Tibial artery (tissue), 4 donors: ENCODE measurements at places on chromosomes 7 and 10.

- DNase-seq, result no peak
Observed at GRCh38 chr10:14024329-14025202, 306.2 kb downstream of the FRMD4A start.

GRCh38 chr7:104990983-104991382, 23.0 kb upstream of the KMT2E start:
- DNase-seq, result no peak

DNA sequence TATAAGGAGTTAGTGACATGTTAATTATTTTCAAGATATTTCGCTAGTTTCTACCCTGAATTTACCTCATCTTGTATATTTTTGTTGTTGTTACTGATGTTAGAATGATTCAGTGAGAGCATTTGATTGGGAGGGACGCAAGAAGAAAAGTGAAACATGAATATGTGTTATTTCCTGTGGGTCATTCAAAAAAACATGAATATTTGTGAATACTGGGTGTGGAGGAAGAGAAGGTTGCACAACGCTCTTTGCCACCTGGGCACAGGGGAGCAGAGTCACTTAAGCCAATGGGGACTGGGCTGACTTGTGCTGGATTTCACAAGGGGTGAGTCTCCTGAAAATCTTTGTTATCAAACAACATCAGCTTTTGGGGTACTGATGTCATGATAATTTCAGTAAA, 39.5 kb downstream of the AGK start:
- DNase-seq, result no peak

DNA sequence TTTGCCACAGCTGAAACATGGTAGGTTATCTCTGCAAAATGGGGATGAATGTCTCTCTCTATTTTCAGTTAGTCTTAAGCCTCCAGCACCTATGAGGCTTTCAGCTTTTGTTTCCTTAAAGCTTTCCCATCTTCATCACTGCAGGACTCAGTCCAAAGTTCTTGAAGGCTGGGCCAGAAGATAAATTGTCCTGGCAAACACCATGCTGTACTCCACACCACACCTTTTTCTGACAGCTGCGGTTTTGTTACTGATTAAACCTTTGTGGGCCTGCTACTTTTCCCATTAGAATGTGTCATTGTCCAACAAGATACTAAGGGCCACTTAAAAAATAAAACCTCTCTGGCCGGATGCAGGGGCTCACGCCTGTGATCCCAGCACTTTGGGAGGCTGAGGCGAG, 87.2 kb upstream of the A1CF start:
- no peak for DNase-seq

DNA sequence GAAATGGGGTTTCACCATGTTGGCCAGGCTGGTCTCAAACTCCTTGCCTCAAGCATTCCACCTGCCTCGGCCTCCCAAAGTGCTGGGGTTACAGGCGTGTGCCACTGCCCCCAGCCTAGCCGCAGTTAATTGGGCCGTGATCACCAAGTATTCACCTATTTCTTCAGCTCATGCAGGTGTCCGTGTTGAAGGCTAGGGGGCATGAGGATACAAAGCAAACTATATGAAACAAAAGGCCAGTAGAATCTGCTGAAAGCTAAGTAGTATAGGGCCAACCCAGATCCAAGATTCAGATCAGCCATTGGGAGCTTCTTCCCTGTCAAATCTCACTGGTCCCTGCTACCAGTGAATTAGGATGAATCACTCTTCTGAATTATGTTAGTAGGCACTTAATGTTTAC, 73.4 kb downstream of the LRRC4 start:
- no peak for DNase-seq

GRCh38 chr7:133789974-133790373, 337.2 kb upstream of the LRGUK start:
- DNase-seq, result no peak

- DNase-seq, result no peak
Observed at GRCh38 chr7:6497637-6497905, 49.8 kb upstream of the DAGLB start.

GRCh38 chr7:128427289-128427891, 17.6 kb upstream of the IMPDH1 start:
- no peak for DNase-seq
